ENCODE measurements at places on chromosomes 16 and 17.
A peak's percentile ranks its signal among the peaks of the same experiment; 100 is the strongest.

DNA sequence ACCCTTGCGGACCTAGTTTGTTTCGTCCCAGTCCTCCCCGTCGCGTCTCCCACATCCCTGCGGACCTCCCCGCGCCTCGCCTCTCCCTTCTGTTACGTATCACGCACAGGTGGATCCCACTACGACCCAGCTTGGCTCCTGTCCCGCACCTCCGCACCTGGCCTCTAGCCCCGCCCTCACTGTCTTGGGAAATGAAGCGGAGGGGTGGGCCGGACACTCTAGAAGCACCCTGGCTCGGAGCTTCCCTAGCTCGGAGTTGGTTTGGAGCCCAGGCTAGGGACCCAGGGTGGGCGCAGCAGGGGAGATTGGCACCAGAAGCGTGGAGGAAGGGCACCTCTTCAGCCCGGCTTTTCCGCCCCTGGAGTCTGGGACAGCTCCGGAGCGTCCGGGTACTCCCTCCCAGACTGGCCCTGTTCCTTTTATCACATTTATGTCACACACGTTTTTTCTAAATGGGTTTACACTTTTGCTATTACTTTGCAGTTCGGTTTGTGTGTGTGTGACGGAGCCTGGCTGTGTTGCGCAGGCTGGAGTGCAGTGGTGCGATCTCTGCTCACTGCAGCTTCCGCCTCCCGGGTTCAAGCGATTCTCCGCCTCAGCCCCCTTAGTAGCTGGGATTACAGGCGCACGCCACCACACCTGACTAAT, 1.4 kb upstream of the CEMP1 start:
- no peak for DNase-seq

GRCh38 chr17:74345433-74346241, 16.0 kb downstream of the BTBD17 start:
- DNase-seq: no peak

GRCh38 chr17:1485423-1486376, 6.8 kb downstream of the MYO1C start:
- peak; percentile 47 for DNase-seq

GRCh38 chr16:84631886-84632285, 14.0 kb upstream of the COTL1 start:
- no peak for DNase-seq

DNA sequence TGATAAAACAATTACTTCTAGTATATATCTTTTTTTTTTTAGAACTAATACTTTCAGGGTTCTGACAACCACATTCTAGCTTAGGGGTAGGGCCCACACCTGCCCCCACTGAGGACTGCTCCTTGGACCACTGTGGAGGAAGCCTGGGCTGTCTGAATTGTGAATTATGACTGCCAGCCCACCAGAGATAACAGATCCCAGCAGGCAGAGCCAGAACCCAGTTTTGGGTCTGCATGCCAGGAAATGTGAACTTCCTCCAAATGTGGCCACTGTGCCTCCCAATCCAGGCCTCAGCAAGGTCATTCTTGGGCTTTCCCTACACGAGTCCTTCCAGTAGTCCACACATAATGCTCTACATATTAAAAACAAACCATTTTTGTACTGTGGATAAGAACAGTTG, 15.9 kb downstream of the VEZF1 start:
- DNase-seq: no peak

DNA sequence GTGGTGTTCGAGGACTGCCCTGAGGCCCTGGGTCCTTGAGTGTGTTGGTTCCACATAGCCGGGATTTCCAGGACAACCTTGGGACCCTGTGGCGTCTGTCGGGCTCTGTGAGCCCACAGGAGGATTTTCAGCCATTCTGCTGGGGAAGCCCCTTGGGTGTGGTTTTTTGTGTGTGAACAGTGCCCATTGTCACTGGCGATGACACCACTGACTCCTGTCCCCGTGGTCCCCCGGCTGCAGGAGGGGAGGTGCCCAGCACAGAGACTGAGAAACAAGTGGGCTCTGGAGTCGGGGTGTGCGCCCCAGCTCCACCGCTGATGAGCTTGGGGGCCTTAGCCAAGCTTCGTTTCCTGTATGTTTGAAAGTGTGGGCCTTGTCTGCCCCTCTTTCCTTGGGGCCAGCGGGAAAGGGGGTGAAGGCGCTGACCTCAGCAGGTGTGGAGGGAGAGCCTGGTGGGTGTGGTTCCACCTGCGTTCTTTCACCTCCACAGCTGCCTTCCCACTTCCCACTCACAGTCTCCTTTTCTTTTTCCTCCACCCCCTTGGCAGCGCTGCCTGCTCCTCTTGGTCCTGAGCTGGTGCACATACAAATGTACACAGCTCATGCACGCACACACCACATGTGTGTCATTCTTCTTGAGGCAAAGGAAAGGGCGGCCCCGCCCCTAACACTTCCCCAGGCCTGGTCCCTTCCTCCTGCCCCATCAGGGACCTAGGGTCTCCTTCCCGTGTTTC, 16.1 kb downstream of the MGRN1 start:
- no peak for DNase-seq

GRCh38 chr17:18951941-18952842, at the start of gene SLC5A10:
Gene SLC5A10, plus strand, starts transcription at chr17:18952165. Its CDS starts 41 bp downstream, at chr17:18952206.
- no peak for DNase-seq

DNA sequence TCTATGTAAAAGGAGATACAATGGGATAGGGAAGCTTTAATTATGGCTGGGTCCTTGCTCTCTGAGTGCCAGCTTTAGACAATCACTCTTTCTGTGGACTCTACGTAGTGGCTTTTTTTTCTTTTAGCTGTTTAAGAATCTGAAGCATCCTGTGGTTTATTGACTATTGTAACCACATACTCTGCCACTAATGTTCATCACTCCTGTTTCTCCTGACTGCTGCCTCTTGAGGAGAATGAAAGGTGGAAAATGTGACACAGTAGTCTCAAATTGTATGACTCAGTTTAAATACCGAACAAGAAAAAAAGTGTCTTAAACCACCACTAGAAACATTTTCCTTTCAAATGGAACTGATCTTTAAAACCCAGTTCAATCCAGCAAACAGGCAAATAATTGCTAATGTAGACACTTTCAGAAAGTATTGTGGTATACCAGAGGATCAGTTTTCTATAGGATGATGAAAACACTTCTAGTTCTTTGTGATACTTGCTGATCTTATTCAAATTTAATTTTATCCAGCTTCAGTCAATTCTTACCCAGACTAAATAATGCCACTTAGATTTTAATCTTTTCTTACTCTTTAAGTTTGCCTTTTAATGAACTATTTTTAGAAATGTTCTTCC, 302.7 kb upstream of the PMFBP1 start:
- DNase-seq: no peak

DNA sequence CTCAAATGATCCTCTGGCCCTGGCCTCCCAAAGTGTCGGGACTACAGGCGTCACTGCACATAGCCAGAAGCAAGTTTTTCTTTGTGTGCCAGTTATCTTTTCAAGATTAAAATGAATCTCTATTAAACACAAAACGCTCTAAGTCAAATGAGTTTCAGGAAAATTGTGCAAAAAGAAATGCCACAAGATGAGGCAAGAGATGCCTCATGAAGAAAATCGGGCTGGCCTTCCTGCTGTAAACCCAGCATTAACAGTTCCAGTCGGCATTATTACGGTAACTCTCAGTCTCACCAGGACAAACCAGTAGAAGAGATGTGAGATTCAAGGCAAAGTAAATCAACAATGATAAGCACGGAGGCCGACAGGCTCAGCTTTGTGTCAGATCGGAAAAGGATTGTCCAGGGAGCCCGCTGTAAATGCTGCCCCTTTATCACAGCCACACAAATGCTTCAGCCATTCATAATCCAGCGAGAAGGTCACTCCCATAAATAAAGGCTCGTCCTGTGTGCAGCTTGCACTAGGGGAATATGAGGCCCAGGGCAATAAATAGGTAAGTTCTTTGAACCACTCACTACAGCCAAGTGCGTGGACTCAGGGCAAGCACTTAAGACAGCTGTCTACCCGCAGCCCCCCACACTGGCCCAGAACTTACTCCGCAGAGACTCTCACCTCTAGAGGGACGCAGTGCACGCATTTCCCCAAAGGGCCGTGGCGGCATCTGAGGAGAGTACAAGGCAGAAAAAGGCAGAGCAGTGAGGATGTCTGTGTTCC, 27.2 kb downstream of the NPLOC4 start:
- DNase-seq: no peak

DNA sequence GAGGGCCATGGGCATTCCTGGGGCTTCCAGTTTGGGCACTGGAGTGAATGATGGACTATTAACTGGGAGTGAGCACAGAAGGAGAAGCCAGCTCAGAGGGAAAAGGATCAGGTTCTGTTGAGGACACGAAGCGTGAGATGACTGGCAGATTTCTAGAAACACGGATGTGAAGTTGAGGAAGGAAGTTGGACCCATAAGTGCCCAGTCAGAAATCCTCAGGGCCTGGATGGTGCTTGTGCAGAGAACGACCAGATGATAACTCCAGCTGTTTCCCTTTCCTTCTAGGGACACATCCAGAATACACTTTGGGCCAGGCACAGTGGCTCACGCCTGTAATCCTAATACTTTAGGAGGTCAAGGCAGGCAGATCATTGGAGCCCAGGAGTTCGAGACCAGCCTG, 23.3 kb upstream of the ANKRD40CL start:
- DNase-seq: no peak

GRCh38 chr17:48025904-48026501, 11.6 kb downstream of the COPZ2 start:
- no peak for DNase-seq

- DNase-seq: no peak
These were observed 27.5 kb downstream of the GTF3C1 start for GRCh38 chr16:27522173-27522707.

DNA sequence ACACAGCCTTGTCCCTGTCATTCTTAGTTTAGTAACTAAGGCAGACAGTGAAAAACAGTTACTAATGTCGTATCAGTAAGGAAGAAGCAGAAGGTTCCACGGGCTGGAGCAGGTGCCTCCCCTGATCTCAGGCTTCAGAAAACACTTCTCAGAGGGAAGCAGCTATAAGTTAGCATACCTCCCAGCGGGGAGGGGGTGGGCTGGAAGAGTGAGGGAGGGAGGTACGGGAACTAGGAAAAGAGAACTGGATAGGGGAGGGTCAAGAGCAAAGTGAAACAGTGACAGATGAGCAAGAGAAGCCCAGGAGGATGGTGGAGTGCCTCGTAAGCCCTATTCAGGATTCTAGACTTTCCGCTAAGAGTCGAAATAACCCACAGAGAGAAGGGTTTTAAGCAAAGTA, 186.3 kb upstream of the XYLT1 start:
- DNase-seq: no peak

- no peak for DNase-seq
These were observed 210.4 kb upstream of the N4BP1 start for GRCh38 chr16:48820379-48820778.

- no peak for DNase-seq
These were observed 236.6 kb upstream of the GSE1 start for GRCh38 chr16:85376292-85377095.

GRCh38 chr16:66695935-66696668, 441 bp downstream of the CMTM4 start:
- peak; percentile 6 for DNase-seq

GRCh38 chr17:354651-355556, 2.3 kb upstream of the RPH3AL start:
- no peak for DNase-seq

- no peak for DNase-seq
These were observed 10.6 kb downstream of the C16orf89 start for GRCh38 chr16:5054876-5055865.

DNA sequence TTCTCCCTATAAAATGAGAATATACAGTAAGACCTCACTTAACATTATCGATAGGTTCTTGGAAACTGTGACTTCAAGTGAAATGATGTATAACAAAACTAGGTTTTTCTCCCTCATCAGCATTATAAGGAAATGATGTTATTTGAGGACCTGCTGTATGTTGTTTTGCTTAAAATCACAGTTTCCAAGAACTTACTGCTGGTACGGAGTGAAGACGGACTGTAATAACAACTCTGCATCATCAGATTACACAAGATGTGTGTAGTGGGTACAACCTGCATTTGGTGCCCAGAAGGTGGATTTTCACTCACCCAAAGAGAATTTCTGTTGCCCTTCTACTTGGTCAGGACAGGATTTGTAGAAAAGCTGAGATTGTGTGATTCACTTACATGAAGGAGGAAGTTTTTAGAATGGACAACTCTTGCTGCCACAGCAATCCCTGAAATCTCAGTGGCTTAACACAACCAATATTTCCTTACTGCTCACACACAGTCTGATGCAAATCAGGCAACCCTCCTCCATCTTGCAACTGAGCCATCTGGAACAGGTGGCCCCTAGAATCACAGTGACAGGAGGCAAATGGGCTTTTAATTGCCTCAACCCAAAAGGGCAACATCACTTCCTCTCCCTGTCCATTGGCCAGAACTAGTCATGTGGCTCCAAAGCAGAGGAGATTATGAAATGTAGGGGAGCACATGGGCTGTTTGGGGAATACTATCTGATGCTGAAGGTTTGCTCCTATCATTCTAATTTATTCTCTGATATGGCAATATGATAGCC, 67.6 kb upstream of the CACNG5 start:
- peak; percentile 78 for DNase-seq

GRCh38 chr16:17590711-17591654, 120.2 kb upstream of the XYLT1 start:
- peak; percentile 2 for DNase-seq

DNA sequence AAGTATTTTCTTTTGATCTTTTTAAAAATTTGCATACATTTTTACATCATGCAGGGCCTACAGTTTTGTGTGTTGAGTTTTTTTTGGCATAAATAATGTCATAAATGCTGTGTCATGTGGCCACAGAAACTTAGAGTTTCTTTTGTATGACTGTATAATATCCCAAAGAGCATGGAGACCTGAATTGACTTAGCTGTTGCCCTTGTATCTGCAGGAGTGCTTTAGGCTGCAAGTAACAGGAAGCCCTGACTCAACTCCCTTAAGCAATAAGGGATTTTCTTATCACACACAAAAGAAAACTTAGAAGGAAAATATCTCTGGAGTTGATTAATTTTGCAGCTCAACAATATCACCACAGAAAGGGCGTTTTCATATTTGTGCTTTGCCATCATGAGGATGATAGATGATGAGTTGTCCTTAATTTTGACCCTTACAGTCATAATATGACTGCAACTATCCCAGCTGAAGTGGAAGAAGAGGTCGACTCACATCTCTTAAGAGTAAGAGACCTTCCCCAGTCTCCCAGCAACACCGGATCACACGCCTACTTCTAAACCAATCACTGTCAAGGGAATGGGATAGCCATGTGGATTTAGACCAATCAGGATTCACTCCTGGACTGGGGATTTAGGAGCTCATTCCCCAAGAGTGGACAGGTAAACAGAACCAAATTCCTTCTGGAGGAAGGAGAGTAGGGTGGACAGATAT, 138.9 kb downstream of the GSG1L start:
- no peak for DNase-seq

DNA sequence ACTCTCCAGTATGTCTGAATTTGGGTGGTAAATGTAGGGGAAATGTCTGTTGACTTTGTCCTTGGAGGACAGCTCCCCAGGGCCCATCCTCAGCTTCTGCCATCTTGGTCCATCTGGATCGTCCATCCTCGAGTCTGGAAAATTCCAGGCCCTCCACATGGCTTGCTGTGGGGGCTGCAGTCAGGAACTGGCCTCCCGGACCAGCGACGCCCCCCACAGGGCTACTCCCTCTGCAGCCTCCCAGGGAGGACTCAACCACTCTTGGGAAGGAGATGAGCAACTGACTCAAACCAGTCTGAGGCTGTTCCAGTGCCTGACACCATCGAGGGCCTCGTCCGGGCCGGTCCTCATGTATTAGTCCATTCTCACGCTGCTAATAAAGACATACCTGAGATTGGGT, 5.5 kb upstream of the ZG16B start:
- no peak for DNase-seq

Measured in T-helper 2 cell (primary cell).